ENCODE measurements at places on chromosomes 3 and 15.
A peak's percentile ranks its signal among the peaks of the same experiment; 100 is the strongest.

- no peak for DNase-seq
These were observed 758.0 kb downstream of the NTRK3 start for GRCh38 chr15:87498560-87498959.

- DNase-seq, result no peak
These were observed 66.7 kb downstream of the MYLK start for GRCh38 chr3:123817413-123817812.

DNA sequence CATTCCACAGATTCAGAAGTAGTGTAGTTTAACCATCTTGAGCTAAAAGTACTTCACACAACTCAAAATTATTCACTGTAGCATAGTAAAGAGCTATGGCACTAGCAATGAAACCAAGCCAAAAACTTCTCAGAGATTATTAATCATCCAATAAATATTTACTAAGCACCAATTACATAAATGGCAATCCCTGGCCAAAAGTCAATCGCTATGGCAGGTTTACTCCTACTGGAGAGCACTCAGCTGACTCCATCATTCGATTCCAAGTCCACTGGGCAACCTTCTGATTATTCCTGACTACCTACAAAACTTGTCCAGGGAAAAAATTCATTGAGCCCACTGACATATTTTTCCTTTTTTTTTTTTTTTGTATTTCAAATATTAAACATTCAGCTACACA, 23.9 kb downstream of the ATP13A3 start:
- DNase-seq, result no peak

DNA sequence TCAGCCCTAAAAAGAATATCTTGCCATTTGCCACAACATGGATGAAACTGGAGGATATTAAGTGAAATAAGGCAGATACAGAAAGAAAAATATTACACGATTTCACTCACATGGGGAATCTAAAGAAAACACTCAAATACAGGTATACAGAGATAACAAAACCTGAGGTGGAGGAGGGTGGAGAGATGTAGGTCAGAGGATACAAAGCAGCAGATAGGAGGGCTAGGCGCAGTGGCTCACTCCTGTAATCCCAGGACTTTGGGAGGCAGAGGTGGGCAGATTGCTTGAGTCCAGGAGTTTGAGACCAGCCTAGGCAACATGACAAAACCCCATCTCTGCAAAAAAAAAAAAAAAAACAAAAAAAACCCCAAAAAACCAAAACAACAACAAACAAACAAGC, 23.2 kb upstream of the SRPRB start:
- no peak for DNase-seq

- no peak for DNase-seq
These were observed 31.6 kb downstream of the ZNF654 start for GRCh38 chr3:88090681-88091080.

- DNase-seq, result no peak
These were observed 22.3 kb downstream of the IFT80 start for GRCh38 chr3:160376681-160377080.

DNA sequence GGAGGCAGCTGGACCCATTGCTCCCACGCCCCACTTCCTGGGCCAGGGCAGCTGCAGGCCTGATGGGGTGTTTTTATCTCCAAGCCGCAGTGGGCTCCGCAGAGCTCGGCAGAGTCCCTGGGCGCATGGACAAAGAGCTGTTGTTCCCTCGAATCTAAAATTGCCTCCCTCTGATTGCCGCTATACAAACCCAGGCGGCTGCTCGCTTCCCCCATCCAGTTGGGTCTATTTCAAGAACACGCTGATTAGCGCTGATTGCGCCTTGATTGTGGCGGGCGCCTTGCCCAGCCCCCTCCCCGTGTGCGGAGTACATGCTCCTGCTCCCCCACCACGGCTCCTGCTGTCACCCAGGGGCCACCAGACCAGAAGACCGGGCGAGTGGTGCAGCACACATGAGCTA, 43.4 kb upstream of the SLC6A1 start:
- no peak for DNase-seq

DNA sequence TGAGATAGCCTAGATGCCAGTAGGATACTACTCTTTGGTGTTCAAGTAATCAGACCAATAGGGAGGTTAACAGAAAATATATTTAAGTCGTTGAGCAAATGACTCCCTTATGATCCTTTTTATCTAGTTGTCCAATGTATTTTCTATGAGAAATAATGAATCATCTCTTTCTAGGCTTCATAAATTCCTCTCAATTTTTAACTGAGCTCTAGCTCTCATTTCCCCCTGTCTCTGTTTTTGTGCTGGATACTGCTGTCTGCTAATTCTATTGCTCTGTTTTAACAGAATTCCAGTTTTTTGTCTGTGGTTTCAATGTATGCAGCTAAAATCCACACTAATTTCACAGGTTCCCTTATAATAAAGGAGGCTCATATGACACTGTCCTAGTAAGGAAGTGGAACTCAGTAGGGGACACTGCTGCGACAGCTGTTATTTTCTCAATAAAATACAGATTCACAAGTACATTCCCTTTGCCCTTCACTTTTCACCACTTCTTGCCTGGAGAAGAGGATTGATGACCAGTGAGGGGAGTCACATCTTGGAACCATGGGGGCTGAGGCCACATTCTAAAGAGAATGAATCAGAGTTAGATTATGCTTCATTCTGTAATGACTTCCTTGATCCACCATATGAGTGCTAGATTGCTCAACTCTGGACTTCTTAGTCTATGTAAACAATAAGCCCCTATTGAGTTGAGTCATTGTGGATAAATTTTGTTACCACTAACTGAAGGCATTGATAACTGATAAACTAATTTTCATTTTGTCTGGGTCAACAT, 558.7 kb upstream of the KCNMB2 start:
- DNase-seq, result no peak

DNA sequence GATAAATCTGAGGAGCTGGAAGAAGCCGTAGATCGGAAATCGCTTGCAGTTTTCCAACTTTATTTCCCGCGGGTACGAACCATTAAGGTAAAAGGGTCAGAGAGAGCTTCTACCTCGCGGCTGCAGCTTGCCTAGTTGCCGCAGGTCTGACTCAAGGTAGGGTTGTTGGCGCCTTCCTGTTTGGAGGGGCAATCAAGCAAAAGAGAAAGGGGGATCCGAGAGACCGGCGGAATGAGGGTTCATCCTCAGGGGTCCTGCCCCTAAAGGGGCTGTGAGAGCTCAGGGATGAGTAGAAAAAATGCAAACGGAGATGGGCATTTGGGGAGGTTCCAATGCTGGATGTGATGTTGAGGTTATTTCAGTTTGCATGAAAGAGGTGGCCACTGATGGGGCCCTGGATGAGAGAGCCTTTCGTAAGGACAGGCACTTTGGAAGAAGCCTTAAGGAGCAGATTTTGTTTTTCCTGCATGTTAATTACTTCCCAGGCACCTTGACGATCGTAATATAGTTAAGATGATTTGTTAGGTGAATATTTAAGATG, 265.4 kb downstream of the CGGBP1 start:
- no peak for DNase-seq

DNA sequence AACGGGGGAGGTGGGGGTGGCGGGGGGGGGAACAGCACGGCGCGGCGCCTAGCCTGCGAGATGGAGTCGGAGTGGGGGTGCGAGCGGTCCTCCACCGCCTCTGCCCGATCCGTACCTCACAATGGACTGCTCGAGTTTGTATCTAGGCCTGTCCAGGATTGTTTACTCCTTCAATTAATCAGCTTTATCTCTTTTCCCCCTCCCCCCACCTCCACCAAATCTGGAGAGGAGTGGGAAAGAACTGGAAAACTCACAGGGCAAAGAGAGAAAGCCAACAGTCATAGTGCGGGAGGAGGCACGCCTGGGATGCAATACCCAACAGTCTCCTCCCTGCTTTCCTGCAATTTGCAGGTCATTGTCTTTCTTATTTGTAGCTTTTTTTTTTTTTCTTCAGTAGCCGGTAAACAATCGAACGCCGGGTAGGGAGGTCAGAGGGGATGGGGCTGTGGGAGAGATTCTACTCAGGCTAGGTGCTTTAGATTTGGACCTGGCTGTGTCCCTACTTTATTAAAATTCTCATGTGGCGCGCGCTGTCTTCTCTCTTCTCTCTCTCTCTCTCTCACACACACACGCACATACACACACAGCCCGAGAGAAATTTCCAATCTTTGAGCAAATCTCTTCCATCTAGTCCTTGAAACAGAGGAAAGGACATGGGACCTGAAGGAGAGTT, 6.9 kb upstream of the MEIS2 start:
- DNase-seq, result no peak

DNA sequence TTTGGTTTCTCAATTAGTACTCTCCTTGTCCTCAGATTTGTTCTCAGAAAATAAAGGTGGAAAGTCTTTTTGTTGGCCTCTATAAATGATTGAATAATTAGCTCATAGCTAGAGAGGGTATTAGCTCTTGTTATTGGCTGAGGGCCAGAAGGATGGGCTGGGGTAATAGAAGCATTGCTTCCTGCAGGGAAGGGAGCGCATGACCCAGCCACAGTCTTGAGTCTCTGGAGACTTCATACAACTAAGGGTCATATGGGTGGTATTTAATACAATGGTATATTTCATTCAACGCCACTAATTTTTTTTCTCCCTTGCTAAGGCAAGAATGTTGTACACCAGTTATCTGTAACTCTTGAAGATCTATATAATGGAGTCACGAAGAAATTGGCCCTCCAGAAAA, 8.4 kb downstream of the DNAJA4 start:
- DNase-seq, result no peak

DNA sequence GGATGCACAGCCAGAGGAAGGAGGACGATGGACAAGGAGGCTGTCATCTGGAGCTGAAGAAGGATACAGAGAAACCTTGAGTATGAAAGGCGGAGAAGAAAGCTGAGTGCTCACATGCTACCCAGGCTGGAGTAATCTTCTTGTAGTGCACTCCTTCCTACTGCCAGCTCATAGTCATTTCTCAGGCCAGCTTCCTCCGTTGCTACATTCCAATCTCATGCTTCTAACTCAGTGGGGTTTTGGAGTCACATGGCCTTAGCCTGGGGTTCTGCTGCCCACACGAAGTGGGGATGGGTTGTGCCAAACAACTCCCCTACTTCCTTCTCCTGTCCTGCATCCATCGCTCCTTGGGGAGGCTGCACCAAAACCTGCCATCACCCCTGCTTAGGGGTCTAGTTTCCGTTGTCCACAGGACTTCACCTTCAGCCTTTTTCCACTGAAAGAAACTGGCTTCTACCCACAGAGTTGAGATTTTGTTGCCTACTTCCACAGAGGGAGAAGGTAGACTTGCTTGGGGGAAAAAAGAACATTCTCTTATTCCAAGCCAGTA, 239.9 kb downstream of the EPHB1 start:
- DNase-seq, result no peak

GRCh38 chr3:112013058-112013783, 14.5 kb downstream of the TAGLN3 start:
- peak; percentile 8 for DNase-seq

DNA sequence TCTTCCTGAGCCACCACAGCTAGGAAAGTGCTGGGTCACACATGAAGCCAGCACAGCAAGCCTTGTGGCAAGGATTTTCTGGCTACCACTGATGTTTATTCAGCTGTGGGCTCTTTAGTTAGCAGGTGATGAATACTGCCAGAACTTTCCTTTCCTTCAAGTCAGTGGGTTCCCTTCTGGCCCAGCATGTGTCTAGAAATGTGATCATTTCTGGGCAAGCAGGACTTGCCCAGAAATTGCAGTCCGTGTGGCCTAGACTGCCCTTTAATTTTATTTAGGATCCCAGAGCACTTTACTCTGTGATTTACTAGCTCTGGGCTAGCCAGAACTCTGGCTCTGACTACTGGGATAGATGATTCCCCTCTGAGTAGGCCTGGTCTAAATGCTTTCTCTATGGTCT, 397.5 kb downstream of the ZIC4 start:
- no peak for DNase-seq

- DNase-seq, result no peak
These were observed 32.1 kb downstream of the FAM174B start for GRCh38 chr15:92623435-92623834.

DNA sequence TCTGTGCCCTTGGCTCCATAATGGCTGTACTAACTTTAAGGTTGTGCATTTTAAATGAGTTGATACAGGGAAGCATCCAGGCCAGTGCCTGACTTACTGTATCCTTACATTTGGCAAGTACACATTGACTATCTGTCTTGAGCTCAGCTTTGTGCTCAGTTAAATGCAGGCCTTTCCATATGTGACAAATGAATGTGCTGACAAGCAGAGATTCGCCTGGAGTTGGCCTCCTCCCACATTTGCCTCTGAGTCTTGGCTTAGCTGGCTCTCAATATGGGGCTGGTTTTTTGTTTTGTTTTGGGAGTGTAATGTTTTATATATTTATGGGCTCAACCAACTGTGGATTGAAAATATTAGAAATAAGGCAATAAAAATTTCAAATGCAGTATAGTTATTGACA, 29.7 kb downstream of the TRIM71 start:
- no peak for DNase-seq

GRCh38 chr15:78047761-78048627, 29.5 kb downstream of the TBC1D2B start:
- no peak for DNase-seq

DNA sequence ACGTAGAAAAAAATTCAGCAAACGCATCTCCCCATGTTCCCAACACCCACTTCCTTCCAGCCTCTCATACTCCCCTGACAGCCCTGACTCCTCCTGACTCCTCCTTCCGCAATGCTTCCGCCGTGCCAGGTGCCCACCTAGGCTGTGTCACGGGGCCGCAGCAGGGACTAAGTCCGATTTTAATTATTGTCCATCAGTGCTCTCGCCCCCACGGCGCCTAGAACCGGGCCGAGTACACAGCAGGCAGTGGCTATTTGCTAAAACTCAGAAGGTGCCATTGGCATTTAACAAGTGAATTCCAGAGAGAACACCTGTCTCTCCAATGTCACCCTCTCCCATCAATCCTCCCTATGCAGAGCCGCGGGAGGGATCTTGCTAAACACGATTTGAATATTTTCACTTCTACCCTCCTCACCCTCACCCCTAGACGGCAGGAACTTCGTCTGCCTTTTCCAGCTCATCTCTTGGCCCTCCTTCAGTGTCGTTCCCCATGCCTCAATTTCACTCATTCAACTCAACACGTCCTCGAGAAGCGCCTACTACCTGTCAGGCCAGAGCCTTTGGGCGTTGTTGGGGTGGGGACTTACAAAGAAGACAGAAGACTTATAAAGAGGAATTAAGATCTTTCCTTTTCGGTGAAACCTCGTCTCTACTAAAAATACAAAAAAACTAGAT, 11.5 kb upstream of the SHF start:
- no peak for DNase-seq

- no peak for DNase-seq
These were observed 98.5 kb upstream of the MYO5C start for GRCh38 chr15:52394118-52394517.

DNA sequence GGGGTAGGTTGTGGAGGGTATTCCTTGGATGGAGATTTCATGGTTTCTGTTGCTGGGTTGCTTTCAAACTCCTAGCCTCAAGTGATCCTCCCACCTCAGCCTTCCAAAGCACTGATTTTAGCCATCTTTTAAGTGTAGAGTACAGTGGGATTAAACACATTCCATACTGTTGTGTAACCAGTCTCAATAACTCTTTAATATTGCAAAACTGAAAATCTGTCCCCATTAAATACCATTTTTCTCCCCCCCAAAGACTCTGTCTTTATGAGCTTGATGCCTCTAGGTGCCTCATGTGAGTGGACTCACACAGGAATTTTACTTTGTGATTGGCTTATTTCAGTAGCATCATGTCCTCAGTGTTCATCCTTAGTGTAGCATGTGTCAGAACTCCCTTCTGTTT, 74.7 kb upstream of the ATP10A start:
- no peak for DNase-seq
